ENCODE measurements at places on chromosomes 13 and 19.

DNA sequence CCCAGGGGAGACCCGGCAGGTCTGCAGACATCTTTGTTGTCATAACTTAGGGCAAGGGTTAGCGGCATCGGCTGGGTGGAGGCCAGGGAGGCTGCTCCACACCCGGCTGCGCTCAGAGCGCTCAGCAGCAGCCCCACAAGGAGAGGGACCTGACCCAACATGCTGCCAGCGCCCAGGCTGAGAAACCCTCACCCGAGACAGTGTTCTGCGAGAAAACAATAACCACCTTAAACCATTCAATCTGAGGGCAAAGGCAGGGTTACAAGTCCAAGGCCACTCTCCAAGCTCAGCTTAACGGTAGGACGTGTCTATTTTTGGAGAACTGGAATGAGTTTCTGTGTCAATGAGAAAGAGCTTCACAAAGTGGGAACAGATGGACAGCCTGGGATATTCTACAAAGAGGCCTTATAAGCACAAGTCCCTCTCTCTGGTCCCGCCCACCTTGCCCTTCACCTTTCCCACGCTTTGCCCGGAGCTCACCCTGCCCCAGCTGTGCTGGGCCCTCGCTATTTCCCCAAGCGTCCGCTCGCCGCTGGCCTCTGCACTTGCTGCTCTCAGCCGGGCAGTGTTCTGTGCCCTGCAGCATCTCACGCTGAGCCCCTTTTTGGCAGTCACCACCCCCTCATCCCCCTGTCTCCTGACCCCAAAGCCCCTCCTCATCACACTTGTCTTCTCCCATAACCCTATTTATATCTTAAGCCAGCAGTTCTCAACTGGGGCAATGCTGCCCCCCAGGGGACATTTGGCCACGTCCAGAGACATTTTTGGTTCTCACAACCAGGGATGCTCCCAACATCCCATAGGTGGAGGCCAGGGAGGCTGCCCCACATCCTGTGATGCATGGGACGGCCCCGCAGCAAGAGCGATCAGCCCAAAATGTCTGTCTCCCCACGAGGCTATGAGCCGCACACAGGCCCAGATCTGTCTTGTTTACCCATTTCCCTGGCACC, 17.6 kb downstream of the PPP1R12C start:
- DNase-seq = no peak

DNA sequence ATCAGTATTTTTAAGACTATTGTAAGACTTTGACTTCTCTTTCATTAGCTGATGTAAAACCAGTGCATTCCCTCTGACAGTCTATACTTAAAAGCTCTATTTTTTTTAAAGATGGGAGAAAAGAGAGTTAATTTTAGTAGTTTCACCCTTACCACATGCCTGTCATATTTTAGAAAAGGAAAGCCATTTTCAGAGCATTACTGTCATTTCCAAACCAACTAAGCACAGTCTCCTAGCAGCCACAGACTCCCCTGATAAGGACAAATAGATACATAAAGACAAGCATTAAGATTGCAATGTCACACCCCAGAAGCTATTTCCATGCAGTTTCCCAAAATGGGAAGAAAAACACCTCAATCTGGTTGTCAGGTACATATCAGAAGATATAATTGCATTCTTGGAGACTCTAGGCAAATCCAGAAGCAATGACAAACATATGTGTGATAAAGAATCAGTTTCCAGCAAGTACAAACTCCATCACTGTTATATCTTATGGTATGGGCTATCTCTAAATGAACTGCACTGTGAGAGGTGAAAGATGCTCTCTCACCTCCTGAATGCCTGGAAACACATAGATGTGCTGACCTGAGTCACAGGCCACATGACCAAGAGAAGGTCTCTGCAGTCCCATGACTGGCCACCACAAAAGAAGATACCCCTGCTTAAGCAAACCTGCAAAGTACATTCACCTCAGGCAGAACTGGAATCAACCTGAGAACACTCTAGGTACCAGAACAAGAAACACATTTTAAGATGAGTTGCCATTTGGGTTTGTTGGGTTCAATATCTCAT, 303.3 kb downstream of the POU4F1 start:
- DNase-seq = no peak

DNA sequence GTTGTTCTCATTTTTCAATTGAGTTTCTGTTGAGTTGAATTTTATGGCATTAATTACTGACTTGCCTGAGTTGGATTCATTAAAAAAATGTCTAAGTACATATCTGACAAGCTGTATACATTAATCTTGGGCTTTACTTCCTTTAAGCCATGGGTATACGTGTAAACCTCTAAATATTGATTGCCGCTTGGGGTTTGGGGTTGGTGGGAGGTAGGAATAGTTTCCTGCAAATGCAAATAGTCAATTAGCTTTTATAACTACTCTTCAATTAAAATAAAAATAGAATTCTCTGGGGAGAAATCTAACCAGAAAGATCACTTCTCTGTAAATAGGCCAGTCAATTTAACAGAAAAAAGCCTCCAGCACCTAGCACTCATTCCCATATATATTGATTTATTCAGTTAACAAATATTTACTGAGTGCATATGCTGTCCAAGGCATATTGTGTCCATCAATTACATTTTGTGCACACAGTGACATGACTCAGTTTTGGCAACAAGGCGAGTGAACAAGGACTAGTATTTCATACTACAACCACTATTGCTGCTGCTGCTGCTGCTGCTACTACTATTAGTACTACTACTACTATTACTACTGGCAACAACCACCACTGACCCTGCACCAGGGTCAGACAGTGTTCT, 306.8 kb downstream of the RFC3 start:
- no peak for DNase-seq

- DNase-seq = no peak
These were observed 5.7 kb downstream of the C19orf33 start for GRCh38 chr19:38309615-38310278.

DNA sequence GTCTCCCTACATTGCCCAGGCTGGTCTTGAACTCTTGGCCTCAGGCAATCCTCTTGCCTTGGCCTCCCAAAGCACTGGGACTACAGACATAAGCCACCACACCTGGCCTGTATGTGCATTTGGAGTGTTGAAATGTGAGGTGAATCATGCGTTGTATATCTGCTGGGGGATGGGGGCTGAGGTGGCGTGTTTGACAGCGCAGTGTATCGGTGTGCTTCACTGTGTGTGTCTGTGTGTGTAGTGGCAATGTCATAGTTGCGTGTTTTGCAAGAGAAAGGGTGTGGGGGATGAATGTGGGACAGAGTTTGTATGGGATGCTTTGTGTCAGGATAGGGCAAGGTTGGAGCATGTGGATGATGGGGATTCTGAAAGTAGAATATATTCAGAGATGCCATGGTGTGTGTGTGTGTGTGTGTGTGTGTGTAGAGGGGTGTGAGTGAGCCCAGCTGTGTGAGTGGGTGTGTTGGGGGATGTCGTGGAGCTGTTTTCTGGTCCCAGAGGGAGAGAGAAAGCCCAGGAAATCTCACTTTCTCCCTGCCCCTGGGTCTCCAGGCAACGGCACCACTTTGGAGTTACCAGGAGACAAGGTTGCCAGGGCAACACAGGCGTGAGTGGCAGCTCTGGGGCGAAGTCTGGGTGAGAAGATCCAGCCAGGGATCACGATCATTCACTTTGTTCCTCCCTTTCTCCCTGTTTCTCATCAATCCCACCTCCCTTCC, 1.1 kb upstream of the SWSAP1 start:
- DNase-seq = peak; percentile 72
